ENCODE measurements at places on chromosomes 5 and 9.

- DNase-seq: peak; percentile 35
Measured at GRCh38 chr5:39072925-39073766, 1.1 kb downstream of the RICTOR start.

DNA sequence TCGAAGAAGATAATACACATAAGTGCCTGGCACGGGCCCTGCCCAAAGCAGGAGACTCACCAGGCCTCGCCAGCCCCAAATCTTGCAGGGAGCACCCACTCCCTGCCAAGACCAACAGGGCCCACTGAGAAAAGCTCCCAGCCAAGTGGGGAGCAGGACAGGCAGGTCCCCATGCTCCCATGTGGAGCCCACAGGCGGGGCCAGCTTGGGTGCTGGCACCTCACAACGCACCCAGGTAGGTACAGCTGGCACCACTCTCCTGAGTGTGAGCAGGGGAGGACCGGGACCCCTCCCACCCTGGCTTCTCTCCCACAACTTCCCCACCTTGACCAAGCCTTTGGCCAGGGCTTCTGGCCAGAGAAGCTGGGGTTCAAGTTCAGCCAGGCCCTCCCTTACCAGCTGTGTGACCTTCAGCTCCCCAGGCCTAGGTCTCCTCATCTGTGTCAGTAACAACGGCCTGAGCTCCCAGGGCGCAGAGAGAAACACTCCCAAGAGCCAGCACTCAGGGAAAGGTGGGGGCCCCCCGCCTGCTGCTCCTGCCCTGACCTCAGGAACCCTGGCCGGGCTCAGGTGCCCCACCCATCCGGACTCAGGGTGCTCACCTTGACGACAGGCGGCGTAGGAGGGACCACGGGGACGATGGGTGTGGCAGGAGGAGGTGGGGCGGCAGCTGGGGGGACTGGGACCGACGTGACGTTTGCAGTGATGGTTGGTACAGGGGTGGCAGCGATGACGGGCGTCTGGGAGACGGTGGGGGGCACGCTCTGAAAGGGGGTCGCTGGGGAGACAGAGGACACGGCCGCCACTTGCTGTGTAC is 17.8 kb downstream of the BRD3 start:
- DNase-seq: no peak

GRCh38 chr5:17355586-17356346 is 138.3 kb downstream of the BASP1 start:
- no peak for DNase-seq

DNA sequence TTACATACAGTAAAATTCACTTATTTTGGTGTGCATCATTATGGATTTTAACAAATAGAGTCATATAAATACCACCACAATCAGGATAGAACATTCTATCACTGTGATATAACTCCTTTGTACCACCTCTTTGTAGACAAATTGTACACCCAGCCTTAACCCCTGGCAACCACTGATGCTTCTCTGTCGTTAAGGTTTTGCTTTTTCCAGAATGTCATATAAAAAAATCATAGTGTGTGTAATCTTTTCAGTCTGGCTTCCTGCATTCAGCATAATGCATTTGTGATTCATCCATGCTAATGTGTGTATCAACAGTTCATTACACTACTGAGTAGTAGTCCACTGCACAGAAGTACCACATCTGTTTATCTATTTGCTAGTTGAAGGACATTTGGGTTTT is 81.2 kb downstream of the ARSB start:
- DNase-seq: no peak

GRCh38 chr5:103589357-103589756 is 26.8 kb upstream of the NUDT12 start:
- no peak for DNase-seq

DNA sequence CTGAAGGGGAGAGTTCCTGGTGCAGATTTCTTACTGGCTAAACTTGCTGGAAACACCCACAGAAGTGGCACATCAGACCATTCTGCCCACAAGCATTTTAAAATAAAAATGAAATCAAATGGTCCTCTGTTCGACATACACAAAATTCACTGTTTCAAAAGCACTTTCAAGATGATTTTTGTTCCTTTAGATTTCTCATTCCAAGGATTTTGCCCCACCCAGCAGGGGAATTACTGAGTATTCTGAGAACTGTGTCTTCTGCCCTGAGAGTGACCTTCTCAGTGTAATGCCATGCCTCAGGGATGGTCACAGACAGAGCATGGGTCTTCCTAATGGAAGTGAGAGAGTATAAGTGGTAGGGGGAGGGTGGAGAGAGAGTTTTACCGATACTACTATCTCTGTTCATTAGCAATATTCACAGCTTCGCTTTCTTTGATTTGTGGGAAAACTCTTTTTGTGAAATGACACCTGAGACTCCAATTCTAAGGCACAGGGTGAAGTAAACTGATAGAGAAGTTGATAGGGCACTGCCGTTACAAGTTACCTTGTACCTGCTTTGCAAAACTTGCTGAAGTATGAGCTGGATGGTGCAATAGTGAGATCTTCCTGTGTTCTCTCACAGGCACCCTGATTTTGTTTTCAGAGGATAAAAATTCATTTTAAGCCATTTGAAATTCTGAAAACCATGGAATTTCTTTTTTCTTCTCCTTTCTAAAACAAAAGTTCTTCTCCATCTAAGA is 95.8 kb upstream of the CD180 start:
- DNase-seq: no peak

GRCh38 chr5:91941588-91941987 is 558.5 kb upstream of the ARRDC3 start:
- no peak for DNase-seq

DNA sequence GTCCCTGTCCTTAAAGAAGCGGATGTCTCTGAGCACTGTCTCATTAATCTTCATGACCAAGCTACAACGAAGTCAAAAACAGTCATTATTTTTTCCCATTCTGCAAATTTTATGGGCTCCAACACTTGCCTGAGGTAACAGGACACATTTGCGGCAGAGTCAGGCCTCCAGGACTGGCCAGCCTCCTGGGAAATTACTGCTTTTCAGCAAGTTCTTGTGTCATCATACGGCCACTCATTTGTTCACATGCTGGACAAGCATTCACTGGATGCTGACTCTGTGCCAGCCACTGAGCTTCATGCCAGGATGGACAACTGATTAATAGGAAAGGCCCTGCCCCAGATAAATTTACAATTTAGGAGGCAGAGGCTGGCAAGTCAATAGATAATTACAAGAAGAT is 305.7 kb downstream of the ACTL7B start:
- no peak for DNase-seq

DNA sequence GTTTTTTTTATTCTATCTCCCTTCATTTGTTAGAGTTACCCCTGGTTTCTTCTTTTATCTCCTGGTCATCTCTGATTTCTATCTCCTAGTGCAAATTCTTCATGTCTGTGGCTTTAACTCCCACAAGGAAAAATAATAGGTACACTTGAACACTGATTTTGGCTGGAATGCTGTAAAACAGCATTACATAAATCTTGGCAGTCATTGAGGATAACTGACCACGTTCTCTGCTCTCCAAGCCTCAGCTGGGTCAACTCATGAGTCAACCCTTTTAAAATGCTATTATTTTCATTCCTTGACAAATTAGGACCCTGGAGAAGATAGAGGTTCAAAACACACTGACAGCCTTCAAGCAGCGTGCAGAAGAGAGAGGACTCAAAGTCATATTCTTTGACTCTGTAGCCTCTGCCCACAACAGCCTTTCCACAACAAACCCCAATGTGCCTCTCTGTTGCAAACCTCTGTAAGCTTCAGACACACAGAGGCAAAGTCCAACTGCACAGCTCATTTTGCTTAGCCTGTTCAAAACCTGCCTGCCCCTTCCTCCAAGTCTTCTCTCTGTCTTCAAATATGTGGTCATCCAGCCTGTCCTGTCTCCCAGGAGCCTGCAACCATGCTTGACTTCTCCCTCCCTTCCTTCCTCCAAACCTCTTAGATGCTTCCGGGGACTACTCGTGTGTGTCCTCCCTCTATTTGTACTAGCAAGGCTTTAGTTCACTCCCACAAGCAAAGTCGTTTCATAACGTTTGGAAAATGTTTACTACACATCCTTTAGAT is 398.4 kb downstream of the MED10 start:
- DNase-seq: no peak

DNA sequence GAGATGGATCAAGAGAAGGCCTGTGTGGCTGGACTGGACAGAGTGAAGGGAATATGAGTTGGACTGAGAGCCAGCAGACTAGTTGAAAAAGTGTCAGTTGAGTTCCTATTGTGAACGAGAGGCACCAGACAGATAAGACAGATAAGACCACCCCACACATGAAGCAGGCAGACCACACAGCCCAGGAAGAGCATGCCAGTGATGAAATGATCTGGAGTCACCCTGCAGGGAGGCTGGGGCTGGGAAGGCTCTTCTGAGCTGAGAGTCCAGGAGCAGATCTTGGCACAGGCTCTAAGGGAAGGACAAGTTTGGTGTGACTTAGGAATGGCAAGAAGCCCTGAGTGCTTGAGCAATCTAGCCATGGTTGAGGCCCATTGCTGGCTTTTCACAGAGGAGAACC is 10.6 kb upstream of the SLC25A48 start:
- no peak for DNase-seq

GRCh38 chr9:93049491-93049890 is 9.0 kb upstream of the SUSD3 start:
- no peak for DNase-seq

- peak; percentile 15 for DNase-seq
Measured at GRCh38 chr5:43192558-43193180, 644 bp downstream of the NIM1K start.

DNA sequence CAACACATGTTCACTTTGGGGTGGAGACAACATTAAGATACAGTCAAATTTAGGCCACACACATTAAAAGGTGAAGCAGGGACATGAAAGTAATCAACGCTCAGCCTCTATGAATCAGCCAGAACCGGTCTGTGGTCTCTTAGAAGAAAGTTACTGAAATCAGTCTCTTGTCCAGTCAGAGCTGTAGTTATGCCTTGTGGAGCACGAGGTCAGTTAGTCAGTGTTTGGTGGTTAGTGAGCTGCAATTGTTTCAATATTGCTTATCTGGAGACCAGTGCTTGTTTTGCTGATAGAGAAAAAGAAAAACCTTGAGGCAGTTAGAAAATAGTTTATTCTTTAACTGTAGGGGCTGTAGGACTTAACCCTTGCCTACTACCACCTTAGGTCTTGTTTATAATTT is 157.8 kb upstream of the RASEF start:
- peak; percentile 4 for DNase-seq

DNA sequence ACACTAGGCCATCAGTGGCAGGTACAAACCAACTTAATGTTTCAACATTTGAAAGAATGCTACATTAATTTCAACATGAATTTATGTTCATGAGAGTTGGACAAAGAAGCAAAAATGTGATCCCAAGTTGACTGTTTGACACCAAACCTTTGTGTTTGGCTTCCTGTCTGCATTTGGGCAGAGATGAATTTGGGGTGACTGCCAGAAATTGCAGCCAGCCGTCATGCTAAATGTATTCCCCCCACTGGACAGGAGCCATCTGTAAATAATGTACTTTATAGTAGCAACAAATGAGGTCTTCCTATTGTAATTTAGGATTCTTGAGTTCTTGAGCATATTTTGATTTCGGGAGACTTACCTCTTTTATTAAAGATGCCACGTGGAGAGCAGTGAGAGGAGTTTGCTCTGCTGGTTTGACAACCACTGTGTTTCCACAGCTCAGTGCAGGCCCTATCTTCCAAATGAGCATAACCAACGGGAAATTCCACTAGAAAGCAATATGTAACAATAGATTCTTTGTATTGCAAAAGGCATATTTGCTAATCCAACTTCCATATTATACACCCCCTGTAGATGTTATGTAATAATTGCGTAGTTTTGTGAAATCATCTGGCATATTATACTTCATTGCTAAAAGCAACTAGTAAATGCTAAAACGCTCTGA is 27.6 kb downstream of the ALDH1A1 start:
- no peak for DNase-seq

DNA sequence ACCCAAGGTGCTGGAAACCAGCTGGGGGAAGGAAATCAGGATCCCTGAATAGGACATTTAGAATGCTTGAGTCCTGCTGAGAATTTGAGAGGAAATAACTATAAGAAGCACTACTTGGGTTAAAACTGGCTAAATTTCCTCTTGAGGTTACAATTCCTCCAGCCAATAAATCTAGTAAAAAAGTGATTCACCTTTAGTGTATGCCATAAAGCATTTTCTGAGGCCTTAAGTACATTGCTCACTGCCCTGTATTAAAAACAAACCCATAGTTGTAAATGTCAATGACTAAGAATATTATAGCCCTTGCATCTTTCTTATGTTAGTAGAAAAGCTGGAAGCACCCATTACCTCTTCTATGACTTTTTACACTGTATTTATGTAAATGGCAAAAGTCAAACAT is 634.7 kb upstream of the ARRDC3 start:
- no peak for DNase-seq

- DNase-seq: no peak
Measured at GRCh38 chr5:11617080-11617479, 287.2 kb downstream of the CTNND2 start.

DNA sequence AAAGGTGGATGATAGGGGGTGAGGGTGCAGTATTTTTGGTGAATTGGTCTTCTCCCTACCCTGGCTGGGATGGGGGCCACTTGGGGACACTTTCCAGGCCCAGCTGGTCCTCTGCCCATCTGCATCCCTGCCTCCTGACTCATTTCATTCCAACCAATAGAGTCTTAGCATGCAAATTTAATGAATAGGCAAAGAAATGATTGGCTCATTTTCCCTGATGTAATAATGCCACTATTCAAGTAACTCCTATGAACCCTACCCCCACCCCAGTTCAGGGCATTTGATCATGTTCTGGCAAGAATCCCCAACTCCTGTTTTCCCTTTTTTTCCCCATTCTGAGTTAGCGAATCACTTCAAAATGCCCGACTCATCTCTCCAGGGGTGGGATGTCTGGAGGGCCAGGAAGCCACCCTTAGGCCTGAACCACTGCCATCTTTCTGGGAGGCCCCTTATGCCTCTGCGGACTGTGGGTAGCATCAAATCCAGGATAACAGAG is 56.7 kb downstream of the PCDH1 start:
- DNase-seq: no peak

- DNase-seq: no peak
Measured at GRCh38 chr5:40165789-40166728, 513.7 kb upstream of the PTGER4 start.

DNA sequence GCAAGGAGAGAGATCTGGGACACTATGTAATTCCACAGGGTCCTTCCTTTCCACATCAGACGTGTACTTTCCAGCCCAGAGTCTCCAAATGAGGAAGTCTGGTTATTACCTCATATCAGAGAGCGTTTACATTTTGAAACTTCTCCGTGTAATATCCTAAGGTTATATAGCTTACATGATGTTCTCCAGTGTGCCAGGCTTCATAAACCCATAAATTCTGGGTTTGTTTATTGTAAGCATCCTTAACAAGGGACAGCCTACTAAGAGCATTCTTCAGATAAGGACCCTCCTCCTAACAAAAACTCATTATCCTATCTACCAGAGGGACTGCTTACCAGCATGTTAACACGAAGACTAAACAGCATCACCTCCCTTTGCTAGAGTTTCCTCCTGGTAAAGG is 17.9 kb downstream of the SRFBP1 start:
- no peak for DNase-seq
